ENCODE measurements at places on chromosomes 11 and 22. TPM values are rescaled to one million over a fixed set of nuclear protein-coding genes. Genes with fewer than 3 reads are reported as not detected.

The WT1 gene
- total RNA-seq: 3.4 TPM

The CHORDC1 gene
- total RNA-seq: 31.7 TPM

The ADM2 gene
- 0.56 TPM for total RNA-seq

The DUSP8 gene
- total RNA-seq: 11.0 TPM

The RIC3 gene
- 7.7 TPM for total RNA-seq

The BRSK2 gene
- 1.0 TPM for total RNA-seq

The LSP1 gene
- 39.1 TPM for total RNA-seq

The PKP3 gene
- not detected for total RNA-seq

The KRTAP5-7 gene
- total RNA-seq: 0.24 TPM

The MB gene
- 2.3 TPM for total RNA-seq

The ADORA2A gene
- total RNA-seq: 2.6 TPM

The UCP3 gene
- 1.9 TPM for total RNA-seq

The SHISA8 gene
- not detected for total RNA-seq

The PVALB gene
- not detected for total RNA-seq

The OR52I1 gene
- total RNA-seq: not detected

The TRPM5 gene
- total RNA-seq: not detected

Data from posterior vena cava (tissue), 2 donors.